Activated CD8-positive, alpha-beta T cell treated with anti-CD3 and anti-CD28 coated beads, Interleukin-2, amount 10 ng/mL, durations not matched to agents 7 days and 5 days (primary cell): ENCODE measurements at places on chromosomes 16 and 17.

DNA sequence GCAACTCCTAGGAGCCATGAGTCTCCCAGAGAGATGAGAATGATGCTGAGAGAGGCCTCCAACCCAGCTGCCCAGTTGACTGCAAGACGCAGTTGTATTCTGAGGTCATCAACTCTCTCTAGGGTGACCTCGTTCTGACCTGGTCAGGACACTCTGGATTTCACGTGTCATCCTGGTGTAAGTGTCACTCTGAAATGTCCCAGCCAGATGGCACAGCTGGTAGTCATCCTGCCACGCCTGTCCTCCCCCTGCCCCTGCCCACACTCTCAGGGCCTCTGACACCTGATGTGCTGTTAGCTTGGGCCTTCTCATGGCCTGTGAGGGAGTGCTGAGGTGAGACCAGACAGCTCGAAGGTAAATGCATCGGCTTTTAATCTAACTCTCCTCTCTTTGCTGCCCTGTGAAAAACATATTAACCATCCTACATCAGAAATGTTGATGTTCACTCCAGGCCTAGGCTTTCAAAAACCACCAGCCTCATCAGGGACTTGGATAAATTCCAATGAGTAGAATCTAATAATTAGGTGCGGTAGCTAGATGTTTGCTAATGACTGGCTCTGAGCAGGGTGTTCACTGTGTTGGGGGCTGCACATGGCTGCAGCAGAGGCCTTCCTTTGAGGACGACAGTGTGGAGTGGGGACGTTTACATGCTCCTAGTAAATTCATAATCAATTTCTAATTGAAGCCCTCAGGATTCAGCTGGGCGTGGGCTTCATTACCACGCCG, 13.8 kb downstream of the MLYCD start:
- no peak for DNase-seq

GRCh38 chr17:51365090-51365489, 104.7 kb downstream of the UTP18 start:
- no peak for DNase-seq

DNA sequence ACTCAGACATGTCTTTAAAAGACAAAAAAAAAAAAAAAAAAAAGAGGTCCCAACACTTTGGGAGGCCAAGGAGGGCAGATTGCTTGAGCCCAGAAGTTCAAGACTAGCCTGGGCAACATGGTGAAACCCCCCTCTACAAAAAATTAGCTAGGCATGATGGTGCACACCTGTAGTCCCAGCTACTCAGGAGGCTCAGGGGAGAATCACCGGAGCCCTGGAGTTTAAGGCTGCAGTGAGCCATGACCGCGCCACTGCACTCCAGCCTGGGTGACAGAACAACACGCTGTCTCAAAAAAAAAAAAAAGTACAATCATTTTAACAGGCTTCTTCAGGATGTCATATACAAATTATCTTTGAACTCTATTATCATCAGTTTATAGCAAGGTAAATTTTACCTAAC, 22.0 kb downstream of the C16orf87 start:
- no peak for DNase-seq

- DNase-seq = no peak
Measured at GRCh38 chr17:19663097-19663496, 14.5 kb downstream of the ALDH3A2 start.

- DNase-seq = no peak
Measured at GRCh38 chr16:66522816-66523590, 26.9 kb downstream of the TK2 start.

DNA sequence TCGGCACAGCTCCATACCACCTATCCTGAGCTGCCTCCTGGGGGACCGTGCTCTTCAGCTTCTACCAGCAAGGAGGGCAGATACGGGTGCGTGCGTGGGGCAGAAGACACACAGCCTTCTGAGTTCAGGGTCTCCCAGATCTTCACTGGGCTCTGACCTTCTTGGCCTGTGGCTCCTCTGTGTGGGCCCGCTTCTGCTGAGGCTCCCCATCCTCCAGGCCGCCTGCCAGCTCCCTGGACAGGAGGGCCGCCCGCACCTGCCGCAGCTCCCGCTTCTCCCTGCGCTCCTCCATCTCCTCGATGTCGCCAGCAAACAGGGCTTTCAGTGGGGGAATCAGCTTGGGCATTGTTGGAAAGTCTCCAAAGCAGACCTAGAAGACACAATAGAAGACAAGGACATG, 25.2 kb downstream of the ELAC2 start:
- DNase-seq = no peak

DNA sequence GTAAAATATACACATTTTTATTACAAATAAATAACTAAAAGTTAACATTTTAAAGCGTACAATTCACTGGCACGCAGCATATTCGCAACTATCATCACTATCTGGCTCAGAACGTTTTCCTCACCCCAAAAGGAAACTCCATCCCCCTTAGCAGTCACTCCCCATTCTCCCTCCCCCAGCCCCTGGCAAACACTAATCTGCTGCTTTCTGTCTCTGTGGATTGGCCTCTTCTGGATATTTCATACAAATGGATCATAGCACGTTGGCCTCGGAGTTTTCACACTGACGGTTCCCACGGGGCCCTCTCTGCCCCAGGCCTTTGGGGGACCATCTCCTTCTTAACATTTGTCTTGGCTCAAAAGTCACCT, 64.6 kb downstream of the RTN4RL1 start:
- DNase-seq = no peak

DNA sequence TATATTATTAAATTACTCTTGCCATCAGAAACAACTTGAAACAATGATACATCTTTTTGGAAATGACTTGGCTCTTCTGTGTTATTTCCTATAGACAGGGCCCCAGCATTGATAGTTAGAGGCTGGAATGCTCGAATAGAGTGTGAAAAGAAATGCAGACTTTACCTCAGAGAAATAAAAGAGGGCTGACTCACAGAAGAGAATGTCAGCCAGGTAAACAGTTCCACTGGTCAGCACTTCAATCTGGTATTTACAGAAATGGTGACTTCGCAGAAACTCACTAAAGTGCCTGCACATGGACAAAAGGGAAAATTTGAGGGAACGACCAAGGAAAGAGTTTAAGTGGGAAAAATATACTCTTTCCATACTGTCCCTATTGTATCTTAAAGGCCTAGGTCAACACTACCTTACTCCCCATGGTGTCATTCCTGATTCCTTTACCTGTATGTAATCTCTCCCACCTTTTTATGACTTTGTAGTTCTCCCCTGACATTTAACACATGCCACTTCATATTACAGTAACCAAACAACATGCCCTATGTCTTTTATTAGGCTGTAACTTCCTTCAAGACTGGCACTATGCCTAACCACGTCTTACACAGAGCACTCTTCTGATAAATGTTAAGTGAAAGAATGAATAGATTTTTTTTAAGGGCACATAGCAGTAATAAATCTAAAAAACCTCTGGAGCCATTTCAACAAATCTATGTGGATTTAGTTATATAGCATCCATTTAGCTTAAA, 36.7 kb downstream of the AKAP10 start:
- no peak for DNase-seq

DNA sequence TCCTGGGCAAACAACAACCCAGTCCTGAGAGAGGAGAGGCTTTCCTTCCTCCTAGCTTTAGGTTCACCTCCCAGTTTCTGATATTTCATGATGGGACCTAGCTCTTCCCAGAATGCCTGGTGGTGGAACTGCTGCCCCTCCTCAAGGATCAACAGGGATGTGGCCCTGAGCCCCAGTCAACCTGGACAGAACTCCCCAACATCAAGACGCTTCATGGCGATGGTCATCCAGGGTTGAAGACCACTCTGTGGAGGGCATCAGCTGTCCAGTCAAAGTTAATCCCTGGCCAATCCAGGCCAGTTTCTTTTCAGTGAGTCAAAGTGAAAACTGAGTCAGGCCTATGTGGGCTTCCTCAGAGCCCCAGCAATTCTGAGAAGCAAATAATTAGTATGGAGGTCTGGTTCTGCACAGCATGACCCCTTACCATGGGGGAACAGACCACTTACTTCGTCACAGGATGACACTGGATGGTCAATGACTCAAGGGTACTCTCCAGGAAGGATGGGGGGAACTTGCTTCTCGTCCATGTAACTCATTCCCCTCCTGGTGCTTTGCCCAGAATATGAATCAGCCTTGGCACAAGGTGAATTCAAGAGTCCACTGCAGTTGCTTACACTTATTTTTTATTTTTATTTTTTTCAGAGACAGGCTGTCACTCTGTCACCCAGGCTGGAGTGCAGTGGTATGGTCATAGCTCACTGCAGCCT, 14.7 kb upstream of the XYLT2 start:
- no peak for DNase-seq

DNA sequence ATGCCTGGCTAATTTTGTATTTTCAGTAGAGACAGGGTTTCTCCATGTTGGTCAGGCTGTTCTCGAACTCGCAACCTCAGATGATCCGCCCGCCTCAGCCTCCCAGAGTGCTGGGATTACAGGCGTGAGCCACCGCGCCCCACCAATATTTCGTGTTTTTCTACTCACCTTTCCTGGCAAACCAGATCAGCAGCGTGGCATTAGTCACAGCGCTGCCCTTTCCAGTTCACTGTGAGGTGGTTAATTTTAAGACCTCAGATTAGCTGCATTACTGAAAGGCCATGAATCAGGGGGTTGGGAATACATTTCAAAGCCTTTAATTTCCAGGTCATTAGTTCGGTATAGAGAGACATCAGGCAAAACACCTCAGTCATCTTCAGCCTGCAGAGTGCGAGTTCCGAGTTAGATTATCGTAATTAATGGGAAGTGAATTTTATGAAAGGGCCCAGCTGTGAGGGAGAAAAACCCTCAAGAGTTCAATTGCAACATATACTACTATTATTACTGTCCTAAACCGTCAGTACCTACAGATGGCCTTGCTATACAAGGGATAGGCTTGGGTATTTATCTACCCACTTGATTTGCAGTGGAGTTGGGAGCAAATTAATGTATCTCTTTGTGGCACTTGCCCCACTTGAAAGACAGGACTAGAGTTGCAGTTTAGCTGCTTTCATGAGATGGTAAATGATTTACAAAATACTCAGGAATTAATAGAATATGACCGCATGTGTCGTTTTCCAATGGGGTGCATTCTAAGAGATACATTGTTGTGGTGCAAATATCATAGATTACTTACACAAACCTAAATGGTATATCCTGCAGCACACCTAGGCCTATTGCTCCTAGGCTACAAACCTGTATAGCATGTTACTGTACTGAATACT, 2.1 kb upstream of the USP32 start:
- no peak for DNase-seq

DNA sequence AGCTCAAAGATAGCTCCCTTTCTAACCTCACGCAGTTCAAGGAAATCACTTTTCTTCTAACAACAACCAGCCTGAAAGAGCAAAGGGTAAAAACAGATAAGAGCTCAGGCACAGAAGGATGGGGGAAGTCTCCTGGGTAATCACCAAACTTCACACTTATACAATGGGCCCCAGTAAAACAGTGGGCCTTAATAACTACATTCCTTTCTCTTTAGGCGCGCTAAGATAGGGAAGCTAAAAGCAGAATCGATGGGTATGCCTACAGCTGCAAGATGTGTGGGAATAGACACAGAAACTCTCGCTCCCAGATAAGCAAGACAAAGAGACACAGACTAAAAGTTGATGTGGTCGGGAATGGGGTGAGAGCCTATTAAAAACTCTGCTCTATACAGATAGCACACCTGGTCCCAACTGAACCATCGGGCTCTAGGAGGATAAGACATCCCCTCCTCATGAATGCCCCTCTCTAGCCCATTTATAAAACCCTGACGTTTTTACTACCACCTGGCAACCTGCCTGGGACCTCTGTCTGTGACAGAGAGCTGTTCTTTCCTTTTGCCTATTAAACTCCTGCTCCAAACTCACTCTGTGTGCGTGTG, 826 bp downstream of the LYZL6 start:
- DNase-seq = no peak

GRCh38 chr17:77609553-77610517, 348.7 kb upstream of the TNRC6C start:
- DNase-seq = peak; percentile 88

GRCh38 chr16:77063676-77064016, 127.3 kb upstream of the MON1B start:
- no peak for DNase-seq

- no peak for DNase-seq
Measured at GRCh38 chr17:40474419-40475002, 26.9 kb downstream of the TNS4 start.

- no peak for DNase-seq
Measured at GRCh38 chr17:30354701-30355100, 20.8 kb upstream of the TMIGD1 start.

- no peak for DNase-seq
Measured at GRCh38 chr16:28188085-28188916, 23.5 kb downstream of the XPO6 start.

- DNase-seq = no peak
Measured at GRCh38 chr17:72165192-72165866, 44.5 kb downstream of the SOX9 start.

GRCh38 chr17:80246726-80247125, 13.9 kb upstream of the RNF213 start:
- no peak for DNase-seq

DNA sequence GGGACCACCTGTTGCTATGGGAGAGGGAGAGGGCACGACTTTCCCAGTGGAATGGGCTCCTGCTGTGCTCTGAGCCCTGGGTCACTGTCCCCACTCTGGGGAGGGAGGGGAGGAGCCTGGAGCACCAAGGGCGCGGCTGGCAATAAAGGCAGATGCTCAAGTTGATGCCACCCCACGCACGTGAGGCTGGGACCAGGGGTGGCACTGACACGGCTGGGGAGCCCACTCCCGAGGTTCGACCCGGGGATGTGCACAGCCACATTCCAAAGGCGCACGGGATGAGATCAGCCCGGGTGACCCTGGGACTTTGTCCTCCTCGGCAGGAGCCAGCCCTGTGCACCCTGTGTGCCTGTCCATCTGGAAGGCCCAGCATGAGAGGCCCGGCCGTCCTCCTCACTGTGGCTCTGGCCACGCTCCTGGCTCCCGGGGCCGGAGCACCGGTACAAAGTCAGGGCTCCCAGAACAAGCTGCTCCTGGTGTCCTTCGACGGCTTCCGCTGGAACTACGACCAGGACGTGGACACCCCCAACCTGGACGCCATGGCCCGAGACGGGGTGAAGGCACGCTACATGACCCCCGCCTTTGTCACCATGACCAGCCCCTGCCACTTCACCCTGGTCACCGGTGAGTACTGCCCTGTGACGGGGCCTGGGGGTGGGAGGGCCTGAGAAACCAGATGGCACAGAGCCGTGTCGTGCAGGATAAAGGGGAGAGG, at the start of gene ENPP7:
ENPP7 (plus strand) TSS at position 175 of the 715 bp plus-strand sequence; CDS start at position 372, 197 bp downstream.
- no peak for DNase-seq

DNA sequence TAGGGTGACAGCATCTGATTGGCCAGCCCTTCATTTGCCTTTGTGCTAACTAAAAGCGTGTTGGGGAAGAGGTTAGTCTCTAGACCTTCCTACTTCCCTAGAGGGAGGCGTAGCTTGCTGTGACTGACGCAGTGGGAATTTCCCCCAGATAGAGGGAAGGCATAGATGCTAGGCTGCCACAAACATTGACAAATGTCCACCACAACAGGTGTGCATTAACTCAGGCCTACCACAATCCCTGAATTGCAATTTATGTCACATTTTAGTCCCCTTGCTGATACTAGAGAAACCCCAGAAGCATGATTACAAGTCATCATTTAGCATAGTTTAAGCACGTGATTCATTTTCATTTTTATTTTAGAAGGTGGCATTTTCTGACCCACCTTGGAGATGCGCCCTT, 76.3 kb upstream of the WSB1 start:
- DNase-seq = no peak
